GM20000 (cell line): ENCODE measurements at places on chromosomes 6 and 20.
A peak's percentile ranks its signal among the peaks of the same experiment; 100 is the strongest.

GRCh38 chr6:134199848-134200606, 117.9 kb downstream of the SGK1 start:
- DNase-seq, result peak; percentile 34

- no peak for DNase-seq
Observed at GRCh38 chr6:90350689-90351554, 54.3 kb upstream of the BACH2 start.

DNA sequence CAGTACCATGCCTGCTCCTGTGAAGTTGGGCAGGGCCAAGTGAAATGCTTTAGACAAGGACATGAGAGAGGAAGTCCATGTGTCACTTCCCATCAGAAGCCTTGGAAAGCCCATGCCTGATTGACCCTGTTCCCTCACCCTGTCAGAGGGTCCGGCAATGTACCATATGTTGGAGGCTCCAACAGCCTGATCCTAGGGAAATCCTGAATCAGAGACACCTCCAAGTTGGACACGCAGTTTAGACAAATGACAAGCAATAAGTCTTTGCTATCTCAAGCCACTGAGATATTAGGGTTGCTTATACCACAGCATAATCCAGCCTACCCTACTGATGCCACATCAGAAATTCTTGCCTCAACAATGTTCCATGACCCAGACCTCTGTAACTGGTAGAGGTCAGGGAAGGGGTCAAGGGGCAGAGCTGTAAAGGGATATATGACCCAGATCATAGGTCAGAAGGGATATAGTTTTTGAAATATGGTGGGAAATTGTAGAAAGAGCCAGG, 174.8 kb downstream of the HACE1 start:
- DNase-seq, result no peak

DNA sequence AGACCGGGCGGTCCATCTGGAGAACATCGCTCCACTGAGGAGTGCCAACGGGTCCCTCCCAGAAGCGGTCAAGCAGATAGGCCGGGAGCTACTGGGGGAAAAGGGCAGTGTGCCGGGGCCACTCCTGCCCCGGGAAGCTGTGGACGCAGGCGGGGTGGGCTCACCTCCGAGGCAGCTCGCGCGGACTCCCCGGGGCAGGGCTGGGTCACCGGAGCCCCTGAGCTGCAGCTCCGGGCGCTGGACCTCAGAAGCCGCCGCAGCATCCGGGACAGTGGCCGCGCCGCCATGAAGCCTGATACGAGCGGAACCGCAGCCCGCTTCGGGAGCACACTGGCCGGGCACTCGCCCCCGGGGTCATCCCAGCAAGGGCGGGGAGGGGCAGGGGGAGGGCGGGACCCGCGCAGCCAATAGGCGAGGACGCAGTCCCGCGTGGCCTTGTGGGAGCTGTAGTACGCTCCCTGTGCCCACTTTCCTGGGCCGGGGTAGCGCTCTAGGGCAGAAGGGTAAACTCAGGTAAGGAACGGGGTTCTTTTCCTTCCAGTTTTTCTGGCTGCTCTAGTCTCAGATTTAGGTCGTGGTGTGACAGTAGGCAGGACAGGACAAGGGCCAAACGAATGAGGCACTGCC, at the start of gene MOCS1:
TSS of gene MOCS1 (minus strand) at position 332 of the 627 bp plus-strand sequence. CDS start at position 287, 45 bp downstream.
- peak; percentile 45 for DNase-seq

GRCh38 chr20:13430346-13431002, 208.3 kb downstream of the TASP1 start:
- peak; percentile 3 for DNase-seq

DNA sequence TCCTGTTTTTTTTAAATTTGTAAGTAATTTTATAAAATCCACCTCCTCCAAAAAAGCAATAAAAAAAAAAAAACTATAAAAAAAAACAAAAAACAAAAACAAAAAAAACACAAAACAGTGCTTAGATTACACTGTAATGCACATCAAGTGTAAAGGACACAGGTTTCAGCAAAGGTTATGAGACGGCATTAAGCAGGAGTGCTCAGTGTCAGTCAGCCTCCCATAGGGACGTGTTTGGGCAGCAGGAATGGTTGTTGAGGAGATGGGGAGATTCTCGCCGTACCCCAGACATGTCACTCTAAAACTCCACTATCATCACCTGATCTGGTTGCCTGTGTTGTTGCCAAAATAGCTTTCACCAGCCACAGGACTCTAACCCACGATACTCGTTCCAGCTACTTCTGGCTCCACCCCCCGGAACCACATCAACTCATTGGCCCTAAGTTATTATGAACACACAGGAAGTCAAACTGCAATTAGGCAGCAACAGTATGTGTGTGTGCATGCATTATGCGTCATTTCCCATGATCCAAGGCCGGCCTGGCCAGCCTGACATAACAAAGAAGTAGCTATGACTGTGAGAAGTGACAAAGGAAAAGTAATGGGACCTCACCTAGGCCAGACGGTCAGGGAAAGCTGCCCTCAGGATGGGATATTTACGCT, 28.7 kb downstream of the ECT2L start:
- DNase-seq, result no peak

- DNase-seq, result no peak
Observed at GRCh38 chr6:45965792-45966191, 49.9 kb downstream of the CLIC5 start.

GRCh38 chr6:109006818-109007217, 87.8 kb downstream of the SESN1 start:
- DNase-seq, result no peak

GRCh38 chr20:25035921-25036320, 22.0 kb downstream of the ACSS1 start:
- DNase-seq, result no peak

- no peak for DNase-seq
Observed at GRCh38 chr6:147382945-147383554, 125.4 kb upstream of the SAMD5 start.

DNA sequence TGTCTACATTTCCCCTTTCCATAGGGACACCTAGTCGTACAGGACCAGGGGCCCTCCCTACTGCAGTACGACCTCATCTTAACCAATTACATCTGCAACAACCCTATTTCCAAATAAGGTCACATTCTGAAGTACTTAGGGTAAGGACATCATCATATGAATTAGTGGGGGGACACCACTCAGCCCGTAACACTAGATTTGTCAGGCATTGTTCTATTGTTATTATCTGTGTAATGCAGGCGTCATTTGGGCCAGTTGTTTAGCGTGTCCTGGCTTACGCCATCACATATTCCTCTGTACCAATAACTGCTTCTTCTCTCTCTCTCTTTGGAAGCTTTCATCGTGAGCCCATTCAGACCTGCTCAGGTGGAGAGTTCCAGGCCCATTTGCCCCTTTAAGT, 89.3 kb downstream of the CAP2 start:
- no peak for DNase-seq

GRCh38 chr6:68635706-68636513, 828 bp downstream of the ADGRB3 start:
- DNase-seq, result peak; percentile 50

DNA sequence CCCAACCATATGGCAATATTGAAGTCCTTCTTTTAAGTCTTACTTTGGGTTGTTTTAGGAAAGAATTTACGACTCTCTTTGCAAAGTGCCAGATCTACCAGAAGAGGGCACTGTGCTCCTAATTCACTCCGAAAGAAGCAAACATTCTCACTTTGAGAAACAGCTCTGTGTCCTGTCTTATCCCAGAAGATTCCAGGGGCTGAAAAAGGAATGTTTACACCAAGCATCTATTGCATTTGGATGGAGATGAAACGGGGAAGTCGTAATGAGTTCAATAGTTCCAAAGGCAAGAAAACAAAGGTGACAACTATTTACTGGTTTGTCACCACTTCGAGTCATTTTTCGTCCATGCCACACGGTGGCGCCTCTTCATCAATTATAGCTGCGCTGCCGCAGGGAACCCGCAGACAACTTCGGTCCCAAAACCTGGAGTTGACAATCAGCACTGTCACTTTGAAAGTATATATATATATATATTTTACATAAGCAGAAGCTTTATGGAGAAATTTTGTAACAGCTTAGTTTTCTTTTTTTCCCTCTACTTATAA, 121.6 kb downstream of the MOXD1 start:
- DNase-seq, result peak; percentile 64

DNA sequence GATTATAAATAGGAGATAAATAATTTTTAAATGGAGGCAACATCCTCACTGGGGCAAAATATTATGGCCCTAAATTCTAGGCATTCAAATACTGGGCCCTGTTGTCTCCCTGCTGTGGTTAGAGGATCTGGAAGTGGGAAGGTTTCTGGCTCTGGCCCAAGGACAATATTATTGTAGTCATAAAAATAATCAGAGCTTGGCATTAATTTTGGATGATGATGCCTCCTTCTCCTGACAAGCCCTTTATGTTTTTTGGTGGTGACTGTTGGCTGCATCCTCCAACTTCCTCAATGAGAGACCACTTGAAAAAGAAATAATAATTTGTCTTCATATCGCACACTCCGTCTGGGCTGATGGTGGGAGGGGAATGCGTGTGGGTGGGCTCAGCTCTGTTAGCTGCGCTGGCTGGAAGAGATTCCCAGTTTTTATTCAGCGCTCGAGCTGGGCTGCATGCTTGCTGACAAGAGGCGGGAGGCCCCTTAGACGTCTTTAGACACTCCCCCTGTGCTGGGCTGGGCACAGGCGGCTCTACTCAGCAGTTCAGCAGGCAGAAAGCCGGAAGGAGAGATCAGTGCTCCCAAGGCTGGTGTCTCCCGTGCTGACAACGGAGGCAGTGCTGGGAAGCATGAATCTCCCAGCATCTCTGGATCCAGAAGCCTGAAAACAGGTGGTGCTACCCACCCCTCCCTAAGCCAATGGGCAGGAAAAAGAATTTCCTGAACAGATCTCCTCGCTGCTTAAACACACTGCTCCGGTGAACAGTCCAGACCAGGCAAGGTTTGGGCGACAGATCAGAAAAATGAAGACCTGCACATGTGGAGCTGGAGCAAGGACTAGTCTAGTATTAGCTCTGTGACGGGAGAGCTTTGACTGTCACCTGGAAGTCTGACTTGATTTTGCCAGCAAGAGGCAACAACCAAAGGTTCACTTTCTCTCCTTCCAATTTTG, 97.7 kb downstream of the SYCP2 start:
- DNase-seq, result peak; percentile 27
